CD4-positive, CD25-positive, alpha-beta regulatory T cell (primary cell): ENCODE measurements at places on chromosomes 4 and X. TPM values are rescaled to one million over a fixed set of nuclear protein-coding genes. Genes with fewer than 3 reads are reported as not detected.

- no peak for DNase-seq
Measured at GRCh38 chrX:154828016-154828408, 6.5 kb downstream of the SMIM9 start.

- DNase-seq: no peak
Measured at GRCh38 chr4:32744211-32744610, 2024.0 kb downstream of the PCDH7 start.

DNA sequence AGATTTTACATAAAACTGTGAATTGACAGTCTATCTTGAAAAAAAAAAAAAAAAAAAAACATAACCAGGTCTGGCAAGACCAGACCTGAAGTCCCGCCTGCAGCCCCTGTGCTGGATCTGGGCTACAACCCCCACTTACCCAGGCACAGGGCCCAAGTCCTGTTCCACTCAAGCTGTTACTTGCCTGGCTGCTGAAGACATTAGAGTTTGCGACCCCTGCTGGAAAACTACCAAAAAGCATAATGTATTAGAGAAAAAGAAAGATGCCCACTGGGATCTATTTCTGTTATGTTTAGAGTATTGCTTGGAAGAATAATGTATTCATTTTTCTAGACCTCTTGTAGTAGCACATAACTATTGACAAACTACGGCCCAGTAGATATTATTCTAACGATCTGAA is 4.7 kb downstream of the HS3ST1 start:
- DNase-seq: peak; percentile 18

GRCh38 chr4:54657185-54657550 is 589 bp upstream of the KIT start:
- no peak for DNase-seq

The RTL3 gene
- total RNA-seq: not detected

GRCh38 chr4:20496068-20496467 is 204.2 kb upstream of the PACRGL start:
- DNase-seq: no peak

The CRMP1 gene
- total RNA-seq: not detected

The NAP1L2 gene
- 11.4 TPM for total RNA-seq

- no peak for DNase-seq
Measured at GRCh38 chr4:156734965-156735895, 236.4 kb downstream of the PDGFC start.

The PCDH11X gene
- total RNA-seq: not detected

DNA sequence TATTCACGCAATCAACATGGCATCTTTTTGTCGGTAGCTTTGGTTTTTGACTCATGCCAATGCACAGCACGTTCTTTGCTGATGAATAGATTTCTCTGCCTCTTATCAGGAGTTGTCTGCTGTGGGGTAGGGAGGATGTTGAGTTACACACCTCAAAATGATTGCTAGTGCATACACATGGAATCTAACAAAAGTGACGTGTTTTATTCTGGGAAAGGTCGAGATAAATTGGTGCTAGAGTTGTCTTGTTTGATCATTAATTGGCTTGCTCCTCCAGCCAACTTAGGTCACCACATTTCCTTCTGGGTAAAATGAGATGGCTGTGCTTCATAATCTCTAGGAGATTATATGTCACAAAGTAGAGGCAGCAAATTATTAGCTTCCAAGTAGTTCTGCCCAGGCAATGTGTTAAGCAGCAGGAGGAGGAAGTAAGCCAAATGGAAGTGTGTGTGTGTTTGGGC is 3.9 kb downstream of the RAB9A start:
- no peak for DNase-seq

GRCh38 chr4:153808175-153808574 is 19.3 kb upstream of the SFRP2 start:
- DNase-seq: no peak

The SLIT2 gene
- not detected for total RNA-seq

- no peak for DNase-seq
Measured at GRCh38 chr4:54904953-54905352, 220.4 kb downstream of the KDR start.

- no peak for DNase-seq
Measured at GRCh38 chr4:140866492-140867005, 110.4 kb upstream of the TBC1D9 start.

The PNMA6F gene
- total RNA-seq: not detected

DNA sequence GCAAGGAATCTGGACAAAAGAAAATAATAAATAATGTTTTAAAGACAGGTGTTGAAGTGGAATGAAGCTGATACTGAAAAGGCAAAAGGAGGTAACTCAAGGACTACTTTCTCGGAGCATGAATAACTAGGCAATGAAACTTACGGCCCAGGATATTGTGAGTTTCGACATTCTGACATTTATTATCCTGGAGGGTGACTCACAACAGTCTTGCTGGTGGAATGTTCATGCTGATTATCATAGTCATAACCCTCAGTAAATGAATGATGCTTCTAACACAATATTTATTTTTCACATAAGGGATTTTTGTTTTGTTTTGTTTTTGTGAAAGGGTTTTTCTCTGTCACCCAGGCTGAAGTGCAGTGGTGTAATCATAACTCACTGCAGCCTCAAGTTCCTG is 147.0 kb upstream of the HPGD start:
- no peak for DNase-seq

The BRS3 gene
- not detected for total RNA-seq

DNA sequence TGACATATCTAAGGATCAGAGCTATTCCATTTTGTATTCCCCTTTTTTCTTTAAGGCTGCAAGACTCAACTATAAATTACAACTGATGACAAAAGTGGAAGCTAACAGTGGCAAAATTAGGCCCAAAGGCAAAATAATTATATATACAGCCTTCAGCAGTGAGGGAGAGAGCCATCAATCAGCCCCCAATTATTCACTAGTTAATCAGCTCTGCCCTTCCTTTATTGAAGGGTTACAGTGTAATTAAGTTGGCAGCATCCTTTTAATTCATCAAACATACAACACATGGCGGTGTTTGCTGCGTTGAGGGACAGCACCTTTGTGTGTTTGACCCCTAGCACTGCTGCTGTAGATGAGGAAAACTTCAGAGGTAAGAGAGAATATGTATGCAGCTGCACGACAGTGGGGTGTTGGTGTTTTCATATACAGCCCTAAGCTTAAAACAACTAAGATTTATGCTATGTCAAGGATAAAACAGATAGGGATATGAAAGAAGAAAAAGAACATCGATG is 973.9 kb upstream of the POU3F4 start:
- no peak for DNase-seq

GRCh38 chrX:35562395-35562794 is 235.7 kb upstream of the MAGEB16 start:
- no peak for DNase-seq

The POLR2B gene
- 73.5 TPM for total RNA-seq

DNA sequence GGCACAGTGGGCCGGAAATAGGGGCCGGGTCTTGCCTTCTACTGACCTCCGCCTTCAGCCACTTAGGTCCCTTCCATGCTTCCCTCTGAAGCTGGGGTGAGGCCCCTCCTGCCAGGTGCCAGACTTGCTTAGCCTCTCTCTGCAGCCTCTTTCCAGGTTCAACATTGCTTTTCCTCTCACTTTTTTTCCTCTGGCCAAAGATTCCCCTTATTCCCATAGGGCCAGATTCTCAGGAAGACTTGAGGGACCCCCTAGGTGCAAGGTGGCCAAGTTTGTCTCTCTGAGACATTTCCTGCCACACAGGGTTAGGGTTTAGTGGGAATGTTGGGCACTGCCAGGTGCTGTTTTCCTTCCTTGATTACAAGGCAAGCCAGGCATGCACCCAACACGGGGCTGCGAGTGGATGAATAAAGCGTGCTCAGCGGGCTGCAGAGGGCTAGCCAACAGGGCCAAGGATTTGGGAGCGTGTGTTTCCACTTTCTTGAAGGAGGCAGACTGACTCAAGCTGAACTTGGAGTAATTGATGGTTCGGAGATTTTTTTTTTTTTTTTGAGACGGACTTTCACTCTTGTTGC is 7.6 kb upstream of the GJB1 start:
- DNase-seq: no peak

DNA sequence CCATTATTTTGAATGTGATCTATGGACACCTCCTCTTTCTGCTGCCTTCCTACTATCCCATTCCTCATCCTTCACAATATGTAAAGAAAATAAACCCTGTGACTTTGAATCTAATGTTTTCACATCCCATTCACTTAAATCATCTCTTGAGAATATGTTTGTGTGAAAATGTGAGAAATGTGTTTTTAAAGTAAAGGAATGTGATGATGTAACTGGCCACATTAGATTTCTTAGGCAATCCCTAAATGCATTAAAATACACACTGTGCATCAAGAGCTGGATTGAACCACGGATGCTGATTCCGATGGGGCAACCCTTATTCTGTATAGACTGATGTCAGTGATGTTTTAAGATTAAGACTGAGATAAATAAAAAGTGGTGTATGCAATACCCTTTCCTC is 558.9 kb upstream of the TENM3 start:
- DNase-seq: no peak

The GBA3 gene
- not detected for total RNA-seq
